ENCODE measurements at places on chromosomes 3 and 15.

DNA sequence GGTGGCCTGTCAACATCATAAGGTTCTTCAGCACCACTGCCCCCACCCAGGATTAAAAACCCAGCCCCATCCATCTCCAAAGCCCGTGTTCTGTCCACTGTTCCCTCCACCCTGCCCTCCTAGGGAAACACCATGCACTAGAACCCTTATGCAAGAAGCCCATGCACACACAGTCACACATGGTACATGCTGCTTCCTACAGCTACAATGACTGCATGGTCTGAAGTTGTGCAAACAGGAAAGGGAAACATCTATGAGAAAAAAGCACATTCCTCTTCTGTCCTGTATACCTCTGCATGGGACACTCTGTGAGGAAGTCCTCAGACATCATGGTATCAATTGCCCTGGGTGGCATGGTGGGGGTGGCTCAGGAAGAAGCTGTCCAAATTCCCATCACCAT lies 108.6 kb upstream of the MRPS22 start:
- DNase-seq = no peak

- no peak for DNase-seq
Measured at GRCh38 chr15:49990835-49991545, 128.0 kb downstream of the ATP8B4 start.

DNA sequence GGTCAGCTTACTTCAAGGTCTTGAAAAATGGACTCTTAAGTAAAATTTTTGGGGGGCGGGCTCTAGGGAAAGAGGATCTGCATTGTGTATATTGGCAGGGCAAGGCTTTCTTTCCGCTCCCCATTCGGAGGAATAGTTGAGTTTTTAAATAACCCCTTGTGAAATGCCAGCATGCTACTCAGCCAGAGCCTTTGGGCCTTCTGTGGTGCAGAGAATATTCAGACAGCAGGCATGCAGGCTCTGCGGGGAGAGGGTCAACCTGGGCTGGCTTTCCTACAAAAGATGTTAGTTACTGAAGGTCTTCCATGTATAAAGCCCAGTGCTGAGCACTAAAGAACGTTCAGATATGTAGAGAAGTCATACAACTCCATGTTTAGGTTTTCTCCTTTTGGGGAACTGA lies 40.6 kb downstream of the ADAMTSL3 start:
- DNase-seq = no peak

GRCh38 chr15:89745131-89745530 lies 5.9 kb downstream of the MESP1 start:
- DNase-seq = no peak

GRCh38 chr15:69818529-69818928 lies 279.2 kb downstream of the TLE3 start:
- no peak for DNase-seq

GRCh38 chr3:5806192-5806591 lies 618.7 kb downstream of the EDEM1 start:
- no peak for DNase-seq

DNA sequence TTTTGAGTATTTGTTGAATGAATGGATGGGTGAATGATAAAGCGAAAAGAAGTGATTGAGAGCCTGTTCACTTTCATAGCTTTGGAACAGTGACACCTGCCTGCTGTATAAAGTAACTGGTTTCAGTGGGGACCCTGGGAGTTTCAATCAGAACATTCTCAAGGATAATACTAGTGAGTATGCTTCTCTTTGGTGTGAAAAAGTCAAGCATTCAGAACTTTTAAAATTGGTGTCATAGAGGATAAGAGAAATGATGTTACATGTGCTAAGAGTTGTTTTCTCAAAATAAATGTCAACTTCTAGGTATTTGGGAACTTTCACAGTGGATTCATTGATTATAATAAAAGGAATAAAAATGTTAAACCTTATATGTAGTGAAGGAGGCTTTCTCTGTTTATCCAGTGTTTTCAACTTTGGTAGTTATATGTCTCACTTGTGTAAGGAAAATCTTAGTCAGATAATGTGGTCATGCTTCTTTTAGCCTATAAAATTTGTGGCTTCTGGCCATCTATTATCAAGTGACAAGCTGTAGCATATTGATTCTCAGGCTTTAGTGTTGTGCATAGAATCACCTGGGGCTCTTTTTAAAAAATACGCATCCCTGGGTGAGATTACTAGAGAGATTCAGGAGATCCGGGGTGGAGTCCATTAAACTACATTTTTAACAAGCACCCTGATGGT lies 11.9 kb downstream of the LRCH3 start:
- DNase-seq = no peak

- no peak for DNase-seq
Measured at GRCh38 chr3:25074149-25074548, 353.9 kb upstream of the RARB start.

DNA sequence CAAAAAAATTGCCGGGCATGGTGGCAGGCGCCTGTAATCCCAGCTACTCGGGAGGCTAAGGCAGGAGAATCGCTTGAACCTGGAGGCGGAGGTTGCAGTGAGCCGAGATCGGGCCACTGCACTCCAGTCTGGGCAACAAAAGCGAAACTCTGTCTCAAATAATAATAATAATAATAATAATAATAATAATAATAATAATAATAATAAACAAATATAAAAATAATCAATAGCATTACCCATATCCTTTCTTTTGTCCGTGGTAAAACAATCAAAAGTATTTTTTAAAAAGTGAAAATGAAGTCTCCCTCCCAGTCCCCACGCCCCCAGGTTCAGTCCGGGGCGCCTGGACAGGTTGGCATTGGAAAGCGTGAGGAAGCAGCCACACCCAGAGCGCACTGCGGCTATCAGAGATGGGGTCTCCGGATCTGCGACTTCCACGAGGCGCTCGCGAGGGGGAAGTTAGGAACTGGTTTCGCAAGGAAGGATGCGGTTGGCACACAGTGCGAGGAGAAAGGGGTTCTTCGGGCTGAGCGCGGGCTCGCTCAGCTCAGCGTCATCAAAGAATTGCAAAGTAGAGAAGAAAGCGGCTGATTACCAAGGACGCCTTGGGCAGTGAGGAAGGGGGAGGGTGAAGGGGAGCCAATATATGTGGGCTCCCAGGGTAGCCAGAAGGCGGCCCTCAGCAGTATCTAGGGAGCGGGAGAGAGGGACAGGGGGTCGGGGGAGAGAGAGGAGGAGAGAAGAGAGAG lies 69.5 kb upstream of the EPHB3 start:
- no peak for DNase-seq

DNA sequence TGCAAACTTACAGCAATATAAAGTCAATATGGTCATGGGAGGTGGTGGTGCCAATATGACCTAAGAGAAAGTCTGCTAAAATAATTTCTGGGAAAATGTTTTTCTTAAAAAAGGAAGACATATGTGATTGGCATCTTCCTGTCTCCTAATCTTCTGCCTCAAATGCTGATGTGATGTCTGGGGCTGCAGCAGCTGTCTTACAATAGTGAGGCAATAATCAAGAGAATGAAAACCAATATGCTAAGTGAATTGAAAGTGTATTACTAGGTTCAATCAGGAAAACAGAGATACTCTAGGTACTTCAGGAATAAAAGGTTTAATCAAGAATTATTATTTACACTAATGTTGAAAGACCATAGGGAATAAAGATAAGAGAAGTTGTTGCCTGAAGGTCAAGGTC lies 7.2 kb upstream of the STT3B start:
- DNase-seq = no peak

DNA sequence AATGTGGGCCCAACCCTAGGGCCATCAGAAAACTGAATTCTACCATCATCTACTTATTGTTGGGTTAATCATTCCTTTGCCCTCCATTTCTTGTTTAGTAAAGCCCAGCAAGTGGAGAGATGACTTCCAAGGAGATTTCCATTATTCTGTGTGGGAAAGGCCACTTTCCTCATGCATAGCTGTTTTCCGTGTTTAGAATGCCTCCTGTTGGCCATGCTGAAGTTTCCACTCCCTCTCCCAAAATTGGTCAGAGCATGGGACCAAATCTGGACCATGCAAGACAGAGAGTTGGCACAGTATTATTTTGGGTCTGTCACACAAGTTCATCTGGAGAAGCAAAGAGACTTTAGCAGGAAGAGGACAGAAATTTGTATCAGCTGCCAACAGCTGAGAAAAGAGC lies 15.3 kb upstream of the SUSD5 start:
- DNase-seq = no peak

DNA sequence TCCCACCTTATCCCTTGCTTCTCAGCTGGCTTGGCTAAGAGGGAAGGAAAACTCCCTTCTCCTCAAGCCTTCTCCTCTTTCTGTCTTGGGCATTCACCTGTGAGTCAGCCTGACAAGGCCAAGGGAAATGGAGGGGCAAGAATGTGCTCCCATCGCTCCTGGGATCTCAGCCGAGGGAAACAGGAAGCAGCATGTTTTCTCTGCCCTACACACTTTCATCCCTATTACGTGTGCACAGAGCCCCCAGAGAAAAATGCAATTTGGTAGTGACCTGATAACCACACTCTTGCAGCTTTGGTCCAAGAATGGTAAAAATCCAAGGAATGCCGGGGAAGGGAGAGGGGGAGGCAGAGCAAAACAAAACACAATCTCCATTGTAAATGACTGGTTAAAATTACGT lies 32.9 kb upstream of the MTMR10 start:
- DNase-seq = no peak

DNA sequence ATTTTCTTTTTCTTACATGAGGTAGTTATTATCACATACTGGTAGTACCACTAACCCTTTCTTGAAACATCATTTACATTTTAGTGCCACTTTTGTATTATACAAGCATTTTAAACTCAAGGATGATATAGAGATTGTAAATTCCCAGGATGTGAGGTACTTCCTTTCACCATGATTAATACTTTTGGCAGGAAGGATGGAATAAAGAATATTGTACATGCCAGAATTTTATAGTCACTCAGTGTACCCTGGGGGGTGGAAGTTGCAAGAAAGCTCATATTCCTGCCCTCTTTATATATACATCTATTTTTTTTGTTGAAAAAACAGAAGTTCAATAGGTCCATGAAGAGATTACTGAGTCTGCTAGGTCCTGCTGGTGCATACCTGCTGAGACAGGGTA lies 141.0 kb upstream of the PLSCR5 start:
- DNase-seq = no peak

DNA sequence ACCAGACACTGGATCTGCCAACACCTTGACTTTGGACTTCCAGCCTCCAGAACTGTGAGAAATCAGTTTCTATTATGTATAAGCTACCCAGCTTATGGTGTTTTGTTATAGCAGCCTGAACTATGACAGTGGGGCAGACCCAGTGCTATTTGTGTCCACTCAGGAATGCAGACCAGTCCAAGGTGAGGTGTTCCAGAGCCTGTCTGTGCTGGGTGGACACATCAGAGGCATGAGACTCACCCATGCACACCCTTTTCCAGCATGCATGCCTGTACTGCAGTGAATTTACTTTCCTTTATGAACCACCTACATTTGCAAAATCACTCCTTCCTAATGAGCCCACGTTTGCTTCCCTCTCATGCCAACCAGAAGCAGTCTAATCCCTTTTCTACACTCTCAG lies 27.6 kb upstream of the DET1 start:
- no peak for DNase-seq

DNA sequence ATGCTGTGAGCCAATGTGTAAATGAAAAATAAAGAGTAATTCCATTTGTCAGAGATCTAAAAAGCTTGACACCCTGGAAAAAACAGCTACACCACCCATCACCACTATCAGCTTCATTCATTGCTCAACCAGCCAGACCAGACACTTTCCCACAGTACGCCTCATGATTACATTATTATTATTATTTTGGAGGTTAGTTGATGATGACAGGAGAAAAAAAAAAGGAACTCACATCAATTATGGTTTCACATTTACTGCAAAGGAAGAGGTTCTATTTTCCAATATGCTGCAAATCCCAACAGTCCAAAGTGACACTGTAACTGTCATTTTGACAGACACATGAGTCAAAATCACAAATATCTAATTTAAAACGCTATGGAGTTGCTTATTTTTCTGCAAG lies 134.7 kb upstream of the TSC22D2 start:
- no peak for DNase-seq

- no peak for DNase-seq
Measured at GRCh38 chr15:64622410-64623260, 152.8 kb downstream of the RBPMS2 start.

DNA sequence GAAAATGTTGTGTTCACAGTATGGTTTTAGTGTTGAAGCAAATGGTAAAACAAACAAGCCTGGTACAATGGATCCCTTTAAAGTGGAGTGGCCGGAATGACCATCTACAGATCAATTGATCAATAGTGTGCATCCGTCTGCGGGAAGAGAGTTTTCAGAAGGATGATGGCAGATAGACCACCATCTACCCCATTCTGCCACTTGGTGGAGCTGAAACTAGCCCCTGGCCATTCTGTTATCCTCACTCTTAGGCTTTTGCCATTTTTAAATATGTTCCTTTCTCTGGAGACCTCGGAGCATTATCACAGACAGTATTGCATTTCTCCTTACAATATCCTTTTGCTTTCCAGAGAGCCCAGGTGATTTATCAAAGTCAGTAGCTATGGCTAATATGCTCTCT lies 258.9 kb upstream of the CFAP20DC start:
- DNase-seq = no peak

- DNase-seq = no peak
Measured at GRCh38 chr3:127785711-127786265, 36.5 kb downstream of the MGLL start.

GRCh38 chr3:5227812-5228211 lies 40.3 kb downstream of the EDEM1 start:
- no peak for DNase-seq

DNA sequence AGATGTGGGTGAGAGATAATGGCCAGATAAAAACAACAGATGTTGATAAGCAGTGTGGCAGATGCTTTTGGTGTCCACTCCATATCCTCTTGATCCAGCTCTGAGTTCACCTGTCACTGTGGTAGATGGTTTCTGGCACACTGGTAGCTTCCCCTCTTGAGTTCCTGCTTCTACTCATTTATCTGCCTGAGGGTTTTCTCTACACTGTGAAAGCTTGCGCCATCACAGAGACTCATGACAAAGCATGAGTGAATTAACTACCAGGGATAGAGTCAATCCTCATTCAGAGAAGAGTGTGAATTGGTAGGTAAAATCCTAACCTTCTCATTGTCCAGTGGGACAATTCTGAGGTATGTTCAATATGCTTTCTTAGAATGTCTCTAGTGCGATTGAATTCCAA lies 50.0 kb upstream of the ARHGEF26 start:
- no peak for DNase-seq

GRCh38 chr3:46604127-46604526 lies 8.2 kb upstream of the FAM240A start:
- no peak for DNase-seq

DNA sequence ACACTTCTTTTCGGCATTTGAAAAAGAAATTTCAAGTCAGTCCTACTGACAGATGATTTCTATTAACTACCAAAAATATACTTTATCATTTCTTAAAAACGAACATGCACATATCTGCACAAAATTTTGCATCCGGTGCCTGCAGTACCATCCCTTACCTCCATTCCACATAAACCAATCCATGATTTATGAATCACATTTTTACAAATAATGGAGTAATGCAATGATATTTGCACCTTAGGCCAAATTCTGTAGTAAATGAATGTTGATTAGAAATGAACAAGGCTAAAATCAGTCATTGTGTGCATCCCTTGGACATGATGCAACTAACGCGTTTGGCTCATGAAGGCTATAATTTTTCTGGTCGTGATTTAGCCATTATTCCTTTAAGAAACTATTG lies 46.5 kb downstream of the ROBO2 start:
- no peak for DNase-seq

- DNase-seq = no peak
Measured at GRCh38 chr3:159401069-159401468, 587.6 kb upstream of the IL12A start.

- DNase-seq = no peak
Measured at GRCh38 chr15:62187425-62187824, 22.3 kb upstream of the C2CD4B start.

GRCh38 chr3:155281912-155282311 lies 11.6 kb downstream of the STRIT1 start:
- no peak for DNase-seq
